ENCODE measurements at places on chromosomes 2 and 18. TPM values are rescaled to one million over a fixed set of nuclear protein-coding genes. Genes with fewer than 3 reads are reported as not detected.

Gene GPR55
- total RNA-seq: 0.04 TPM

Gene ST8SIA3
- 1.5 TPM for total RNA-seq

Gene KLHL41
- not detected for total RNA-seq

Gene HOXD13
- total RNA-seq: 0.07 TPM

Gene LIMS4
- 0.07 TPM for total RNA-seq

Gene SDC1
- 27.2 TPM for total RNA-seq

Gene TUBA3E
- not detected for total RNA-seq

Gene UGT1A6
- total RNA-seq: not detected

Gene TUBA4B
- total RNA-seq: not detected

Gene CRYBA2
- total RNA-seq: not detected

Gene LRRTM4
- total RNA-seq: 5.7 TPM

Gene PCBP1
- 52.6 TPM for total RNA-seq

Gene UGT1A4
- not detected for total RNA-seq

Gene PROKR1
- 2.8 TPM for total RNA-seq

Gene DSC3
- total RNA-seq: 0.73 TPM

Gene EPHA4
- 20.2 TPM for total RNA-seq

Gene NEU2
- not detected for total RNA-seq

Gene PROC
- total RNA-seq: 0.31 TPM

DNA sequence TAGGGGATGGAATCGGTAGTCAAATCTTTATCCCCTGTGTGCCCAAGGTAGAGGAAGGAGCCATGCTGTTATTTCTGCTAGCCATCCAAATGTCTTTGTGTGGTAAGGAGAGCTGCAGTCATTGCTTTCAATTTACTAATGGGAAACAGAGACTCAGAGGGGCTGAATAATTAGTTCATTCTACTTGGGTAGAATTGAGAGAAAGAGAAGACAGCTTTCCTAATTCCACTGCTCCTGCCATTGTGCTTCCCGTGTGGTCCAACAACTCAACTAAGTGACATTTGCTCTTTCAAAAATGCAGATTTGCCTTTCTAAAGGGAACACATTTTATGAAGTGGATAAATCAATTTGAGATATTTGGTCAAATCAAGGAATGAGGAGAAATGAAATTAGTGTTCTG is 136.1 kb downstream of the AQP4 start:
- DNase-seq: no peak

DNA sequence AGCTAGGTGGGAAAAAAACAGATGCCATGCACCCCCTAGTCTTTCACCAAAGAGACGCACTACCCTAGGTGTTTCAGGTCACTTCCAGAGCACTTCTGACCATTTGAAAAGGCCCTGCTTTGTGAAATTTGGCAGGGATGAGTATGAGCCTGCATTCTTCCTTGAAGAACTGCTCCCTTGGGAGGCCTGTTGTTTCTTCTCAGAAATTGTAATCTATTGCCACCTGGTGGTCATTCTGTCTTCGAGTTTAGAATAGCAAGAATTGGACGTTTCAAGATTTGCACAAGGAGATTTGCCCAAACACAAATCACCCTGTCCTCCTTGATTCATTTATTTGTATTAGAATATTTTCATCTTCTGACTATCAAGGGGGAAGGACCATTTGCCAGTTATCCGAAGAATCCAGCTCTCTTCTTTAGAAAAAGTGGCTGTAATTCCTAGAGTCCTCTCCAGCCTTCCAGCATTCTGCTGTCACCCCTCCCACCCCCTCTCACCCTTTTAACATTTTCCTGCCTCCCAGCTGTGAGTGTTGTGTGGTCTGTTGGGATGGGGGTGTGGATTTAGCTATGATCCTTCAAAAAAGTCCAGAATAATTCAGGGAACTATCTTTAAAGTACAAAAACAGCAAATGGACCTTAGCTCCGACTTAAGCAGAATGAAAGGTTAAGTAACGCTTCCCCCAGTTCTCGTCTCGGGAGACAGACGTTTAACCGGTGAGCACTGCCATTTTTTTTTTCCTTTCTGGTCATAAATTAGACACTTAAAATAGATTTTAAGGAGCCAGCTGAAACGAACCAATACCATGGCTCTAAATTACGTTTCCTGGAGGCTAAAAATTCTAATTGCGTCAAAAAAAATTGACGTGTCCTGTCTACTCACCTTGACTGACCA is 3.7 kb upstream of the GAD1 start:
- peak; percentile 65 for DNase-seq

DNA sequence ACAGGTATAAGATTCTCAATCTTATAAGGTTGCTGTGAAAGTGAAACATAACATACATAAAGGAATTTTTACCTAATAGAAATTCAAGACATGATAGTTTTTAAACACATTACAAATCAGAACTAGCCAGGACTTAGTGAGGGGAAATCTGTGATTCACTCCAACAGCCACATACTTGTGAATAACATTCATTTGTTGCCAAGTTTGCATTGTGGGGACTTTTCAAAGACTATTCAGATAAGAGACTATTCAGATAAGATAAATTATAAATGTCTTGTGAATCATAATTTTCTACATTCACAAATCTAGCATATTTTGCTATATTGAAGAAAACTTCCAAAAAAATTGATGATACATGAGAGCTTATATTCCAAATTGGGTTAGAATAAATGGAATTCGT is 345.3 kb upstream of the CDH20 start:
- no peak for DNase-seq

GRCh38 chr2:28332696-28333095 is 60.0 kb upstream of the FOSL2 start:
- DNase-seq: peak; percentile 24

DNA sequence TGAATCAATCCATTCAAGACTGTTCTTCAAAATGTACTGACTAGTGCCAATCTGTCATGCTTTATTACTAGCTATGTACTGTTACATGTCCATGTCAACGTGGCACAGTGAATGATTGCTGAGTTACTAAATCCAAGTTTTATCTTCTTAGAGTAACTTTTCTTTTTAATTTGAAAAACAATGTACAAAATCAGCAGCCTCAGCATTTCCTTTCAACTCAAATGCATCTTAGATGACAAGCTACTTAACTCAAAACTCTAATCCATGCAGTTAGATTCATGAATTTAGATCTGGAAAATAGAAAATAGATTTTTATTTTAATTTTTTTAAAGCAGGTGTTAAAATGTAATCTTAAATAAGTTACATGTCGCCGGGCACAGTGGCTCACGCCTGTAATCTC is 174.2 kb downstream of the CAPN13 start:
- no peak for DNase-seq

DNA sequence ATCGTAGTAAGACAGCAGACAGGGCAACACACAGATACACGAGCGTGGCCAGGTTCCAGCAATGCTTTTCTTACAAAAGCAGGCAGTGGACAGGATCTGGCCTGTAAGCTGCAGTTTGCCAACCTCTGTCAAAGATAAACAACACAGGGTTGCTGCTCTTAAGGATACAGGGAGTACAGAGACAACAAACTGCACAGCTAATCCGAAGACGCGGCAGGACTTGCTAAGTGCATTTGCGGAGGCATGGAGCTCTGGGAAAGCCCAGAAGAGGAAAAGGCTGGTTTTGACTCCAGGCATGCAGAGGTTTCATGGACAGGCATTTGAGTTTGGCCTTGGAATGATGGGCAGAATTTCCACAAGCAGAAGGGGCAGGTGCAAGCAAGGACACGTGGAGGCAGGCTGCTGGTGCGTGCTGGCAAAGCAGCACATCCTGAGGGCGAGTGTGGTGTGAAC is 24.4 kb downstream of the SERTAD2 start:
- no peak for DNase-seq

DNA sequence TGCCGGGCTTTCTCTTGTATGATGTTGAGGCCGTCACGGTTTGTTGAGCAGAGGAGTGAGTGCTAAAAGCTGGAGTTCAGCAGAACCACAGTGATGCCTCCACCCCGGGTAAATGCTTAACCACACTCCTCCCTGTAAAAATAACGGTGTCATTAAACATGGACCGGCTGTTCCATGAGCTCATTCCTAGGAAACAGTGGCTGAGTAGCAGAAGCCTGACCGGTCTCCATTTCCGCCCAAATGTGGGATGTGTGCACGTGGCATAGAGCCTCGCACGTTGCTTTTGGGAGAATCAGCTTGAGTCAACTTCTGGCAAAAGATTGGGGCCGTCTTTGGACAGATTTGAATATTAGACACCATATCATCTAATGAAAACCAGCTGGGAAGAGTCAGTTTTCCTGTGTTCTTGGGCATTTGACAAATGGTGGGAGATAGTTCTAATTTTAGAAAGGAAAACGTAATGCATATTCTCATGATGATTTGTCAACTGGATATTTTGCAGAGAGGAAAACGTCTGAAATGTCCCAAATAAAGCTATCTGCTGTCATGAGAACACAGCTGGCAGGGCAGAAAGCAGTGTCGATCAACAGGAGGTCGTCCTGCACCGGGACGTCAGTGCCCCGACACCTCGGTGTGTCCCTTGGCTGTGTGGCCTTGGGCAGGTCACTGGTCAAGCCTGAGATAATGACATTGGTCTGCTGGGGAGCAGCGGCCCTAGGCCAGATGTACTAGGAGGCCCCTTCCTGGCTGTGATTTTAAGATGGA is 42.4 kb downstream of the LRRFIP1 start:
- DNase-seq: no peak

DNA sequence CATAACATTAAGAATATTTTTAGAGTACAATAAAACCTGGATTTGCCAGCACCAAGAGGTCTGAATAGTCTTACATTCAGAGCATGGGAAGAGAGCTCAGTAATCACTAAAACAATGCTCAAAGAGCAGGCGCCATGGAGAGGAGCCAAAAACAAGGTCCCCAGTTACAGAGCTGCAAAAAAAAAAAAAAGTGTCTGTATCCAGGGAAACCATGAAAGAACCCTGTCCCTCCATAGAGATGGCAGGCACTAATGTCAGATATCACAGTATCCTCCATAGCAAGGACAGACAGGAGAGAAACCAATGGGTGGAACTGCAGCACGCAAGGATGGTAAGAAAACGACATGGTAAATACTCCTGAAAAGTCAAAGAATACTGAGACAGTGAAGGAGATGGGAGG is 19.5 kb downstream of the FBXO15 start:
- no peak for DNase-seq

- no peak for DNase-seq
These were observed 155.6 kb downstream of the PLEKHA3 start for GRCh38 chr2:178635897-178636296.

GRCh38 chr2:95009412-95009811 is 16.1 kb upstream of the MAL start:
- no peak for DNase-seq

- DNase-seq: no peak
These were observed 61.0 kb upstream of the TAF1B start for GRCh38 chr2:9782197-9782719.

GRCh38 chr18:74517236-74517630 is 17.1 kb upstream of the CNDP1 start:
- DNase-seq: no peak

DNA sequence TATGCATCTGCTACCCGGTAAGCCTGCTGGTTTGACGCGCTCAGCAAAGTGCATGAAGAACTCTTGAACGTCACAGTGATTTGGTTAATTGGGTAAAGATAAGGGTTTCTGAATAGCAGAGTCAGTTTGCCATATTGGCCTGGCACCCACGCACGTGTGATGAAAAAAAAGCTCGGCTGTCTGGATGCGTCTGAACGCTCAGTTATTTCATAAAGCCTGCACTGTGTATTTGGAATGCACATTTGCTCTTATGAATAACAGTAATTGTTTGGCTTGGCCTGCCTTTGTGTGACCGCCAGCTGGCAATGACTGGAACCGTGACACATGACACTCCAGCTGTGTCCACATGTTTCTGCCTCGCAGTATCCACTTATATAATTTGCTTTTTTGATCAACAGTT is 129.2 kb upstream of the MEIS1 start:
- DNase-seq: no peak

DNA sequence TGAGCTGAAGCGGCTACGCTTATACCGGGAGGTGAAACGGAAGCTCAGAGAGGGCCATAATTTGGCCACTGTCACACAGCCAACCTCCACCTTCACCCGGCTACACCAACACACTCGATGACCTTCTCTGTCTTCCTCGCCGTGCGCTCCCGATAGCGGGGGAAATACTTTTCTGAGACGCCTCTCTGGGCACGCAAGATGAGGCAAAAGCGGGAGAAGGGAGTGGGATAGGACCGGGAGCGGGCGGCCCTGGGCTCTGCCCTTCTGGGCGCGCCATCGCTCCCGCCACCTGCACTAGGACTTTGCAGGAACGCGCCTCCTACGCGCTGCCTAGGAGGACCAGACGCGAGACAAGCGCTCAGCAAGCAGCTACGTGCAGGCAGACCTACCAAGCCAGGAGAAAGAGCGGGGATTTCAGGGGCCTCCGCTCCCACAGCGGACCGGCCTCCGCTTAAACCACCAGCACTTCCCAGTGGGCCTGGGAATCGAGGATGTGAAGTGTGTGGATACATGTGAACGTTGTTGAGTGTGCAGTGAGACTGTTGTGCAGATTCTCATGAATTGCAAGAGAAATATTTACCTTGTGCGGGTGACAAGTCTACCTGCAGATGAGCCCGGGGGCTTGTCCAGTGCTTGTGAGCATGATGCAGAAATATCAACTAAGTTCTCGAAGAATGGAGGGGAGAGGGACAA is 11.4 kb downstream of the SIX3 start:
- peak; percentile 78 for DNase-seq

GRCh38 chr2:190940454-190940853 is 59.8 kb downstream of the GLS start:
- DNase-seq: no peak

- DNase-seq: peak; percentile 59
These were observed 36.5 kb downstream of the RRM2 start for GRCh38 chr2:10159086-10159485.

- DNase-seq: no peak
These were observed 416.3 kb downstream of the LRP1B start for GRCh38 chr2:141714496-141714895.

GRCh38 chr2:138777996-138778395 is 2.2 kb downstream of the NXPH2 start:
- peak; percentile 63 for DNase-seq

DNA sequence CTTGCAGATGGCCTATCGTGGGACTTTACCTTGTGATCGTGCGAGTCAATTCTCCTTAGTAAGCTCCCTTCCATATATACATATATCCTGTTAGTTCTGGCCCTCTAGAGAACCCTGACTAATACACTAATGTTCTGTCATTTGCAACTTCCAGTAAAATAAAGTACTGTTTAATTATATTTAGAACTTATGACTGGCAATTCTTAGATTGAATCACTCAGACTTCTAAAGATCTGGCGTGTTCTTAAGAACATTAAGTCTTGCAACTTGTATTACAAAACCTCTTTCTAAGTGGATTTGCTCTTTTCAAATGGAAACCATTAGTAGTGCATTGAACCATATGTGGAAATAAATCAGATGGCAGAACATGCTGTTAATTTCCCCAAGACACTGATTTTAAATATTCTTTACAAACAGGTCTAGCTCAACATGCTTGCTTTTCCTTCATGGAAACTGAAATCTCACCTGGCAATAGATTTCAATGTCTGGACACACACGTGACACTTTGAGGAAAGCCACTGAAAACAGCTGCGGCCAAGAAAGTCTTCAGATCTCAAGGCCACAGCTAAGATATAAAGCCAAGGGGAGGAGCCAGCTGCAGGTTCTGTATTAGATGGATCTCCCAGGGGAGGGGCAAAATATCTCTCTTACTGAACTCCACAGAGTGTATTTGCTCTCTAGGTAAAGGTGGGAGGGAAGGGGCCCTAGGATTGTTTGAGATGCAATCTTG is 50.6 kb downstream of the PMAIP1 start:
- DNase-seq: no peak

- DNase-seq: no peak
These were observed 198.7 kb downstream of the PDE11A start for GRCh38 chr2:177873915-177874314.

All from H7 (cell line).